ENCODE measurements at places on chromosomes 12 and 14.

GRCh38 chr14:102591372-102591943 is 991 bp upstream of the RCOR1 start:
- peak; percentile 54 for DNase-seq

- no peak for DNase-seq
Observed at GRCh38 chr12:54683398-54683797, 35.2 kb upstream of the DCD start.

DNA sequence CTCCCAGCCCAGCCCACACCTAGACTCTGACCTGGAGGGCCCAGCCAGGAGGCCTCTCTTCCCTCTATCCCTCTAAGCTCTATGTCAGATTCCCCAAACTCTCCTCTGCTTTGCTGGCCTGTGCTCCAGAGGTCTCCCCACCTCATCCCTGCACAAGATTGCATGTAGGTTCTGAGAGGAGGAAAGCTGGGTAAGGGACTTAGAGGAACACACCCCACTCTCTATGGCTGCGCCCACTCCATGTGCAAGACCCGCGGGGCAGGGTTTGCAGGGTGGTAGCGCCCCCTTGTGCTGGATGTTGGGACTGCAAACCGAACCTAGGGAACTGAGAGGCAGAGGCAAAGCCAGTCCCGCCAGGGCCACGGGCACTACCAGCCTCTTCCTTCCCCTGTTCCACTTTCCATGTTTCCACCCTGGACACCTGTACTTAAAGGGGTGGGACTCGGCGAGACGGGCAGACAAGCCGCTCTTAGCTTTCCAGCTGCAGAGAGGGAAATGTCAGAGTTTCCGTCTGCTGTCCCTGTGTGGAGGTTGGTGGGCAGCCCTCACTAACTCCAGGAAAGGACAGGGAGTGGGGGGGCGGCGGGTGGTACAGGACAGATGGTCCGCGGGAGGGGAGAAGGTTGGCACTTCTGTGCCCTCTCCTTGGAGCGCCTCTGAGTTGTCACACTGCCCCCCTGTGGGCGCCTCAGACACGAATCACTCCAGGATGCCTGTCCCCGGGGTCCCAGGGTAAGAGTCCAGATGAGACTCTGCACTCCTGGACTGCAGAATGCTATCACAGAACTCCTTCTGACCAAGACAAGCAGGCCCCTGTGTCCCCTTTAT is 16.8 kb downstream of the MMP14 start:
- DNase-seq = peak; percentile 84

- DNase-seq = no peak
Observed at GRCh38 chr14:91349481-91350074, 68.0 kb downstream of the CCDC88C start.

DNA sequence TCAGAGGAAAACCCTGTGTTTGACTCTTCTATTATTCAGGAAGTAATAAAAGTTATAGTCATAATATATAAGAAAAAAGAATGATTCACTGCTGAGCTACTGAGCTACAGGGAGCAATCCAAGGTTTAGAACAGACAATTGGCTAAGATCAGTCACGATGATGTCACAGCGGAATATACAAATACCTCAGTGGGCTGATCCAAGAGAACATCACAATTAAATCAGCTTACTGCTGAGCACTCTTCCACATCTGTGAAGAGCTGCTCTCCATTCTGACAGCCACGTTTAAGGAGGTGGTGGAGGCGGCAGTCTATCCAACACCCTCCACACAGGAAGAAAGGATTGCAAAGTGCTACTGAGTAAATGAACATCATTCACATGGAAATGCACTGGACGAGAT is 271.0 kb downstream of the APAF1 start:
- no peak for DNase-seq

DNA sequence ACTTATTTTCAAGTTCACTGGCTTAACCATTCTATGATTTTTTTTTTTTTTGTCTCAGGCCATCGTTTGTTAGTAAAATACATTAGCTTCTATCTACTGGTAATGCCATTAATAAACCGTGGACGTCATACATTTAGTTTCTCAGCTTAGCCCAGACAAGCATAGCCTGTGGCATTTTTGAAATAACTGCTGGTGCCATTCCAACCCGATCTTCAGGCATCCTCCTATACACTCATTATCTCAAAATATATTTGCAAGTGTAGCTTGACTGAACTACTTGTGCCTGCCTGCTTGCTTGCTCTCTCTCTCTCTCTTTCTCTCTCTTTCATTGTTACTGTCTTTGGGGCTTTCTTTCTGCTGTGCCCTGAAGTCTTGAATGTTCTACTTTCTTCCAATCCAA is 12.7 kb upstream of the MBIP start:
- DNase-seq = no peak

DNA sequence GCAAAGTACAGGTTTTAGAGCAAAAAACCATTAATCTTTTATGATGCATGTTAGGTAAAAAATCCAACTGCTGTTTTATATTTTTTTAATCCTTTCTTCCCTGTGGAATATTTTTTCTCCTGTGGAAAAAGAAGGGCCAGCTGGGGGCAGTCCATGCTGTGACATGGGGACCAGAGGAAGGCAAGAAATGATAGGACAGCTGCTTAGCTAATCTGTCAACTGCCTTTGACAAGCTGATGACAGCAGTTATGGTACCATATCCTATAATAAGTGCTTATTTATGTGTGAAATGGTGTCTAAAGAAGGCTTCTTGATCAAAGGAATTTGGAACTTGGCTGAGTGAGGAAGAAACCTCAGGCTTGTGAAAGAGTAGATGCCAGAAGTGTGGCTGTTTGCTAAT is 452.4 kb upstream of the NOVA1 start:
- no peak for DNase-seq

DNA sequence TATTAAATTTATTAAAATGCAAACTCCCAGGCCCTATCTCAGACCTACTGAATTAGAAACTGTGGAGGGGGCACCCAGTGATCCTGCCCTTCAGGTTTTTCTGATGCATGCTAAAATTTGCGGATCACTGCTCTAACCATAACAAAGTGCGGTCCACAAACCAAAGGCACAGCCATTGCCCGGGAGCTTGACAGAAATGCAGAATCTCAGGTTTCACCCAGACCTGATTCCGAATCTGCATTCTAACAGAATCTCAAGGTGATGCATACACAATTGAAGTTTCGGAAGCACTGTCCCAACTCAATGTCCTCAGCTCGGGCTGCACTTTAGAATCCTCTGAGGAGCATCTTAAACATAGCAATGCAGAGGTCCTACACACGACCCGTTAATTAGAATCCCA is 46.0 kb downstream of the ZFYVE1 start:
- DNase-seq = no peak

DNA sequence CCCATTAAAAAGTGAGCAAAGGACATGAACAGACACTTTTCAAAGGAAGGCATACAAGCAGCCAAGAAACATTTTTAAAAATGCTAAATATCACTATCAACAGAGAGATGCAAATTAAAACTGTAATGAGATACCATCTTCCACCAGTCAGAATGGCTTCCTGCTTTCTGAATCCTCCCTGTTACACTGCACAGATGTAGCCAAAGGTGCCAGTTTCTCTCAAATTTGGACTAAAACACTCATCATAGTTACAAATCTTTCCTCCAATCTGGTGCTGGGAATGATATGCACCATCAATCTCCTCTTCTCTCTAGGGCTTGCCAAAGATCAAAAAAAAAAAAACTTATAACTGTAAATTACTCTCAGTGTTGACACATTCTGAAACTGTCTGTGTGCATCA is 311.8 kb upstream of the CLEC14A start:
- DNase-seq = no peak

DNA sequence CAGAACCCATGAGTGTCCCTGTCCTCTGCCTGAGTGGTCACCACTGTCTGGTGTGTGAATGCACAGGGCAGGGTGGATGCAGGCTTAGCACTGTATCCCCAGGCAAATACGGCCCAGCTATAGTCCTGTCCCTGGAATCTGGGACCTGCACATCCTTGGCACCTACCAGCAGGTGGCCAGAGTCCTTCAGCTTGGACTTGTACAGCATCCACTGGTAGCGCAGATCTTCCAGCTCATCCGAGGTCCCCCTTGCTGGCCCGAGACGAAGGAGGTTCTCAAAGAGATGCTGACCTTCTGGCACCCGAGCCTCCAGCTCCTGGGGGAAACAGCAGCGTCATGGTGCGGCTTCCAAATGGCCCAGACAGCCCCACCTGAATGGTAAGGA is 83.4 kb downstream of the SYNE3 start:
- no peak for DNase-seq

GRCh38 chr14:95862243-95862642 is 14.4 kb upstream of the TUNAR start:
- peak; percentile 23 for DNase-seq

GRCh38 chr12:75699728-75700496 is 188.5 kb upstream of the KRR1 start:
- DNase-seq = no peak

GRCh38 chr14:92617581-92617980 is 104.0 kb downstream of the RIN3 start:
- DNase-seq = no peak

DNA sequence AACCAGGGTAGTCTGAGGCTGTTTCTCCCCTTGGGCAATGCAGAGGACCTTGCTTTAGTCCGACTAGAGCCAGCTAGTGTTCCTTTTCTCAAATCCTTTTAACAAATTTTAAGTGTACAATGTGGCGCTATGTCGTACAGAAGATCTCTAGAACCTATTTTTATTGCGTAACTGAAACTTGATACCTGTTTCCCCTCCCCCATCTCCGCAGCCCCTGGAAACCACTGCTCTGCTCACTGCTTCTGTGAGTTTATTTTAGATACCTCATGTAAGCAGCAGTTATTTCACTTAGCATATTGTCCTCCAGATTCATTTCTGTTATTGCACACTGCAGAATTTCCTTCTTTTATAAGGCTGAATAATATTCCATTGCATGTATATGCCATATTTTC is 1092.3 kb downstream of the AACS start:
- no peak for DNase-seq

DNA sequence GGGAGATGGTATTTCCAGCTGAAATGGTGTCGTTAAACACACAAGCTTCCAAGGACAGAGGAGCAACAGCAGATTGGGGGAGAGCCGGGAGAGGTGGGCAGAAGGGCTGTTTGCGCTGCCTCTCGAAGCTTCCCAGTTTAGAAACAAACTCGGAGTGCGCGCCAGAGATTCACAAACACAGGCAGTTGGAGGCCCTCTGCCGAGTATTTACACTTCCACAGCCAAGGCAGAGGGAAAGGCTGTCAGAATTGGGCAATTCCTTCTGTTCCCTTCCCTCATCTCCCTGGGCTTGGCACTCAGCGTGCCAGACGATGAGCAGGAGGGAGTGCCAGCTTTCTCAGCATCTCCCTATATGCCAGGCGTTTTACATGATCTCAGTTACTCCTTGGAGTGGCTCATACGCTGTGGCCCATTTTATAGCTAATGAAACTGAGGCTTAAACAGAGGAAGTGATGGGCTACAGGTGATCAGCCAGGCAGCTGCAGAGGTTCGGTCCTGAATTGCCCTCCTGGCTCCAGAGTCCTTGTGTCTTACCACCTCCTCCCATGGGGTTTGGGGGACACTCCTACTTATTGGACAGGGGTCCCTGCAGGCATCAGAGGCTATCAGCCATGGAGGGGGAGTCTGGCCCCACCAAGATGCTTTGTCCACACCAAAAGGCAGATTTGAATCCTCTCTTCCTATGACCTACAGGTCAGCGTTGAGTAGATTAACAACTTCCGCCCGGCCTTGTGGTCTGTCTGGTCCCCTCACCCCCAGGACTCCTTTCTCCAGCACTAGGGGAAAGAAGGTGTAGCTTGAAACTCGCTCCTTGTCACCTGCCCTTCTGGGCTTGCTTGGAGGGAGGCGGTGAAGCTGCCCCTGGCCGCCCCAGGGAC is 3.1 kb downstream of the FAM222A start:
- no peak for DNase-seq

GRCh38 chr14:61678975-61679374 is 16.3 kb upstream of the HIF1A start:
- no peak for DNase-seq

- peak; percentile 5 for DNase-seq
Observed at GRCh38 chr12:65300679-65301349, 22.3 kb downstream of the MSRB3 start.

GRCh38 chr14:67469954-67470353 is 18.6 kb downstream of the TMEM229B start:
- DNase-seq = no peak

DNA sequence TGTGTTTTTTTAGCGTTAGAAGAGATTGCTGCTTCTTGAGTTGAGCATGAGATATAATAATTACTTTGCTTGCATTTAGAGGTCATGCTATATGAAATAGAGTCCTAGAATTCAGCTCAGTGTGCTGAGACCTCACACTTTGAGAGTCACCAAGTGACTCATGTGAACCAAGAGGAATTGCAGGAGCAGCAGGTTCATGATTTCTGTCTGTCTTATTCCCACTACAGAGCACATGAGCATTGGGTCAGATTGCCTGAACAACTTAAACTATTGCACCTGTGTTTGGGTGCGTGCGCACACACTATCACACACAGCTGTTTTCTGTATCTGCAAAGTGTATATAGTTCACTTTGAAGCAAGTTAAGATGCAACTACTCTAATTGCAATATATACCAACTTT is 109.3 kb downstream of the FGD4 start:
- no peak for DNase-seq

GRCh38 chr12:62834971-62835547 is 99.9 kb downstream of the PPM1H start:
- DNase-seq = peak; percentile 40

DNA sequence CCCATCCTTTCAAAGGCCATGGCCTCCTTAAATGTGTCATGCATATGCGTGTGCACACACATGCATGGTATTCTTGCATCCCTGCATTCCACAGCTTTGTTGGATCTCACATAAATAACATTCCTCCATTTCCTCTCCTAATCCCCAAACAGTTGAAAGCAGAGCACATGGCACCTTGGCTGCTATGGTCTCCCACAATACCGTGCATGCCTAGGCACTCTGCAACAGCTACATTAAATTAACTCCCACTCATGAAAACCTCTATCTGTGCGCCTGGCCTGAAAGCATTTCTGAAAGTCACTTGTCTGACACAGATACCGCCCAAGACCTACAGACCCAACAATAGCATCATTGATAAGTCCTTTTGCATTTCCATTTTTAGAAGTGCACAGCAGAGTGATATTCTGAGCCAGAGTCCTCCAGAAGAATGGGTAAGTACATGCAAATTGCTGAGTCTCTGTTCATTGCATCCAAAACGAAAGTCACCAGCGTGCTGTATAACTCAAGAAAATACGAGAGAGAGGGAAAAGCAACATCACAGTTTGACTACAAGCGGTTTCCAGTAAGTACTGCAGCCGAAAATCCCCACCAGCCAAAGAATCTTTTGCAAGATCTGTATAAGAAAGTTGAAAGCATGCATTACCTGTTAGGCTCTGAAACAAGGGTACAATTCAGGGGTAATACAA is 436 bp downstream of the ASB2 start:
- no peak for DNase-seq

DNA sequence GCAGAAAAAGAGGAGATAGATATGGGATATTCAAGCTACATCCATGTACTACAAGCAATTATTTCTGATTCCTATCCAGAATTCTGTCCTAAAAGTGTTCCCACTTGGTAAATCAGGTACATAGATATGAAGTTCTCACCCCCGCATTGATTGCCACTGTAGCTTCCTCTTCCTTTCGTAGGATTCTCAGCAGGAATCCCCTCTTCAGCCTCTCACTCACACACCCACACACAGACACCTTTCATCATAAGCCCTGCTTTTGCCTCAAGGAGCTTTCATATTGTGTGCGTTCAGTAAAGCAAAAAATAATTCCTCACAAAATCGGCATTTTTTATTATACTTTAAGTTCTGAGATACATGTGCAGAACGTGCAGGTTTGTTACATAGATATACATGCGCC is 69.8 kb downstream of the ANO4 start:
- DNase-seq = no peak

Data from SW480 (cell line).